ENCODE measurements at places on chromosomes 2 and 18. TPM values are rescaled to one million over a fixed set of nuclear protein-coding genes. Genes with fewer than 3 reads are reported as not detected.

GRCh38 chr2:201806442-201807170, at the start of gene CDK15:
Gene CDK15 (plus strand): TSS chr2:201806537. CDS start chr2:201806665, 128 bp downstream.
- no peaks in the 10 kb centered on the region for H3K36me3 ChIP-seq
- DNase-seq = no peak
- no peaks in the 10 kb centered on the region for H3K27me3 ChIP-seq
- H3K4me3 ChIP-seq = no peak within 1 kb of the TSS
- H3K27ac ChIP-seq = no peak within 1 kb of the TSS

GRCh38 chr18:51999351-51999750, 340.6 kb upstream of the DCC start:
- no peak overlapping the region for H3K4me3 ChIP-seq
- no peaks in the 10 kb centered on the region for H3K36me3 ChIP-seq
- DNase-seq = no peak
- H3K27me3 ChIP-seq = no peaks in the 10 kb centered on the region
- no peak overlapping the region for H3K27ac ChIP-seq
- H3K4me1 ChIP-seq = no peaks in the 10 kb centered on the region

DNA sequence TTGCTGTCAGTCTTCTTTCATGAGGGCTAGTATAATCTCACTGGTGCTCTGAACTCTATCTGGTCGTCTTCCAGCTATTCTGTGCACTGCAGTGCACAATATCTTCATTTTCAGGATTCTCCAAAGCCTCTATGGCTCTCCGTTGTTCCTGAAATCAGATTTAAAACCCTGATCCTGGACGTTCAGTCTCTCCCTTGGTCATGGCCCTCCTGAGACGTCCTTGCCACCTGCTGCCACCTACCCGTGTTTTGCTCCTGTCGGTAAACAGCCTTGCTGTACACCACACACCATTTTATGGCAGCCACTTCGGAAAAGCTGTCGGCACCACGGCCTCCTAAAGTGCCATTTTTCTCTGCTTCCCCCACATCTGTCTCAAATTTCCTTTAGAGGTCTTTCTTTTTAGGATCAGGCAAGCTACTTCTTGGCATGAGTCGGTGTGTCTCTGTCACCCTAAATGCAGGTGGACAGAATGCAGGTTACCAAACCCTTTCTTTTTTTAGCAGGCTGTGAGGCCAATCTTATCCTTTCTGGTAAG, 170.0 kb downstream of the HRH4 start:
- H3K27ac ChIP-seq = no peak overlapping the region
- no peaks in the 10 kb centered on the region for H3K27me3 ChIP-seq
- no peaks in the 10 kb centered on the region for H3K4me1 ChIP-seq
- no peak for DNase-seq
- no peaks in the 10 kb centered on the region for H3K36me3 ChIP-seq
- H3K4me3 ChIP-seq = no peak overlapping the region

- H3K4me1 ChIP-seq = no peaks in the 10 kb centered on the region
- H3K36me3 ChIP-seq = no peaks in the 10 kb centered on the region
- H3K27ac ChIP-seq = no peak overlapping the region
- DNase-seq = no peak
- H3K4me3 ChIP-seq = no peak overlapping the region
- no peaks in the 10 kb centered on the region for H3K27me3 ChIP-seq
Measured at GRCh38 chr2:235583144-235583543, 89.3 kb downstream of the AGAP1 start.

DNA sequence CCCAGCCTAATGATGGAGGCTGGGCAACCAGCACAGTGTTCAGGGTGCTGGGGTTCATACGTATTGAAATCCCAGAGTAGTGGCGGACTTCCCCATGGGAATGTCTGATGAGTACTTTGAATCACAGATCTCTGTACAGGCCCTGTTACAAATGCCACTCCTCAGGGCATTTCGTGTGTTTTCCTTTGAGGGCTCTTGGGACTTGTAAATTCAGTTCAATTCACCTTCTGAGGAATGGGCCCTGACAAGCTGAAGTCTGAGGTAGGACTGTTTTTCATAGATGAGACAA, 288 bp upstream of the RDH14 start:
- peaks cover 11% of the 10 kb centered on the region for H3K36me3 ChIP-seq
- DNase-seq = no peak
- H3K27ac ChIP-seq = peak overlapping the region; percentile 98

GRCh38 chr2:10554961-10555809, 107.1 kb upstream of the ODC1 start:
- no peaks in the 10 kb centered on the region for H3K27me3 ChIP-seq
- no peak overlapping the region for H3K27ac ChIP-seq
- DNase-seq = no peak
- no peak overlapping the region for H3K4me3 ChIP-seq
- no peaks in the 10 kb centered on the region for H3K4me1 ChIP-seq

DNA sequence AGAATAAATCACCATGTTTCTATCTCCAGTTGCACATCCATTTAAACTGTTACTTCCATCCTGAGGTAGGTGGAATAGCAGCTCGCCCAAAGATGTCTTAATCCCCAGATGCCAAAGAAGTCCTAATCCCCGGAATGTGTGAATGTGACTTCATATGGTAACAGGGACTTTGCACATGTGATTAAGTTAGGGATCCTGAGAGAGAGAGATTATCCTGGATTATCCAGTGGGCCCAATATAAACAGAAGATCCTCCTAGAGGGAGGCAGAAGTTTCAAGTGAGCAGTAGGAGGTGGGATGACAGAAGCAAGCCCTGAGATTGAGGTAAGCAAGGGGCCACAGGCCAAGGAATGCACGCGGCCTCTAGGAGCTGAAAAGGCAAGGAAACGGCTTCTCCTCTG, 19.8 kb downstream of the CREG2 start:
- DNase-seq = no peak
- no peak overlapping the region for H3K4me3 ChIP-seq
- no peaks in the 10 kb centered on the region for H3K4me1 ChIP-seq
- H3K27me3 ChIP-seq = no peaks in the 10 kb centered on the region

DNA sequence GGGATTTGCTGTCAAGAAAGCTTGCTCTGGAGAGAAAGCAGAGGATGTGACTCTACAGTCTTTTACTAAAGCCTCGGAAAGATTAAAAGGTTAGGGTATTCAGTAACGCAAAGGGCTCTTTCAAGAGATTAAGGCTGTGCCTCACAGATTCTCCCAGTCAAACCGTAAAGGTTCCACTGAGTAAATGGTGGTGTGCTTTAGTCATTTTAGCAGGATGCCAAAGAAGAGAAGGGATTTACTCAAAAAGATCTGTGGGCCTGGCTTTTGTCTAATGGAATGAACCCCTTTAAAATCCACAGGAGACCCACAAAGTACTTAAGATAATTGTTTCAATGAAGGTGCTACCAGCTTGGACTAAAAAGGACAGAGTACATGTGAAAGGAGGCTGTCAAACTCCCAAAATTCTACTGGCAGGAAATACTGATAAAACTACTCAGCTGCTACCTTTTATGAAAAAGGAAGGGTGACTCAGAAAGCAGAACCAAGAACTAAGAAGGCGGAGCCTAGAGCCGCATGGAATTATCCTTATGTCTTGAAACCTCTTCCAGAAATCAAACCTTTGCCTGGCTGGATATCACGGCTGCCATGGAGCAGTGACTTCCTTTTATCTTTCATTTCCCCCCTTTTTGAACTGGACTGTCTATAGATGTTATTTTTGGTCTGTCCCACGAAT, 670.2 kb upstream of the ZEB2 start:
- H3K27ac ChIP-seq = no peak overlapping the region
- no peak for DNase-seq
- no peaks in the 10 kb centered on the region for H3K36me3 ChIP-seq
- no peak overlapping the region for H3K4me3 ChIP-seq
- H3K4me1 ChIP-seq = no peaks in the 10 kb centered on the region

DNA sequence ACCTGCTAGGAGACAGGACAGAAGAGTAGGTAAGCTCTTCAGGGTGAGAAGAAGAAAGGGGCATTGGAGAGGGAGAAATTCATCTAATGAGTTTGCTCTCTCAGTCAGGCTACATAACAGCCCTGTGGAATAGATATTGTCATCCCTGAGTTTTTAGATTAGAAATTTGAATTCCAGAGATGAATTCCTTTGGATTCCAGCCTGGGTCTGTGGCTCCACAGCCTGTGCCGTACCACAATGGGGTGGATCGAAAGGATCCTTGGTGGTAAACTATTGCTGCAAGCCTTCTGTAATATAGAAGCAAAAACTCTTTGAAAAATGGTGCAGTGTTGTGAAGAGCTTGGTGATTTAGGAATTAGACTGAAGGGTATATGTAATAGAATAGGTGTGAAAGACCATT, 21.0 kb downstream of the MYO1B start:
- DNase-seq = no peak
- peak overlapping the region; percentile 91 for H3K4me3 ChIP-seq
- no peaks in the 10 kb centered on the region for H3K27me3 ChIP-seq
- peaks cover 46% of the 10 kb centered on the region for H3K4me1 ChIP-seq

DNA sequence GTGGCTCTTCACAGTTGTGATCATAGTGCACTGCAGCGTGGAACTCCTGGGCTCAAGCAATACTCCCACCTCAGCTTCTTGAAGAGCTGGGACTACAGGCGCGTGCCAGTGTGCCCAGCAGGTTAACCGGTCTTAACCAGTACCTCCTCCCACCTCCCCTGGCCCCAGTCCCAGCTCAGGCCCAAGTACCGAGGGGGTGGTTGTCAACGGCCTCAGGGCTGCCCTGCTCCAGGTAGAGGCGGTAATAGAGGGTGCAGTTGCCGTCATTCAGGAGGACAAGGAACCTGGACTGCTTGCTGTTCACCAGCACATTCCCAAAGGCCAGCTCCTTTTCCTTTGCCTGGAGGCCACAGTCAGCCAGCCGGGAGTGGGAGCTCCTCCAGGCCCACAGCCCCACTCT, 19.7 kb downstream of the CFAP65 start:
- no peaks in the 10 kb centered on the region for H3K4me1 ChIP-seq
- no peaks in the 10 kb centered on the region for H3K27me3 ChIP-seq
- DNase-seq = no peak
- no peak overlapping the region for H3K27ac ChIP-seq

DNA sequence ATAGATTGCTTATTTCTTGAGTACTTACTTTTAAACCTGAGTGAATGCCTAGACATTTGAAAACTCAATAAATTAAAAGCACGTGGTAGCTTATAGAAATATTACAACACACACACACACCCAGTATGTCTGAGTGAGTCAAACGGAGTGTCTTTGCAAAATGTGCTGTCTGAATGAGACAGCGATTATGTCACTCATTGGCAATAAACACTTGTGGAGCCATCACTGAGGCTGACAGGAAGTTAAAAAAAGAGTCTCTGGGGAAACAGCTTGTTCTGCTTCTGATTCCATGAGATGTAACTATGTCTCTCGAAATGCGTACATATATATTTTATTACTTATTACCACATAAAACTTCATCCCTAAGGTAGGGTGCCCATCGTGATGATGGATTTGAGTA, 22.3 kb upstream of the VPS4B start:
- H3K27me3 ChIP-seq = no peaks in the 10 kb centered on the region
- no peak overlapping the region for H3K27ac ChIP-seq
- peaks cover 1% of the 10 kb centered on the region for H3K4me1 ChIP-seq
- no peak for DNase-seq
- no peaks in the 10 kb centered on the region for H3K36me3 ChIP-seq

DNA sequence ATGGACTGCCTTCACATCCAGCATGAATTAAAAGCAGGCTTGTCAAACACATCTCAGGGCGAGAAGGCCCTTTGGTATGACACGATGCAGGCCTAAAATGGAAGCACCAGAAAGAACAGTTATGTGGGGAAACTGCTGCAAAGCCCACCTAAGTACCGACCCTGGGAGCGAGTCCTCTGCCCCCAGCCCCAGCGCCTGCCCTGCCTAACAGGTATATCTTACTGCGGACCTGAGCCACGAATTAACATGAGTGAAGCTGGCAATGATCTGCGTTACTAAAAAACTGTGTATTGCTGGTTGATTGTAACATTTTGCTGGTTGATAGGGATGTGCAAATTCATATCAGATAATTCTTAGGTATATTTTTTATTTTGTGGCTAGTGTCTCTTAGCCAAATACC, 441.5 kb downstream of the ZNF516 start:
- no peaks in the 10 kb centered on the region for H3K4me1 ChIP-seq
- H3K36me3 ChIP-seq = no peaks in the 10 kb centered on the region

DNA sequence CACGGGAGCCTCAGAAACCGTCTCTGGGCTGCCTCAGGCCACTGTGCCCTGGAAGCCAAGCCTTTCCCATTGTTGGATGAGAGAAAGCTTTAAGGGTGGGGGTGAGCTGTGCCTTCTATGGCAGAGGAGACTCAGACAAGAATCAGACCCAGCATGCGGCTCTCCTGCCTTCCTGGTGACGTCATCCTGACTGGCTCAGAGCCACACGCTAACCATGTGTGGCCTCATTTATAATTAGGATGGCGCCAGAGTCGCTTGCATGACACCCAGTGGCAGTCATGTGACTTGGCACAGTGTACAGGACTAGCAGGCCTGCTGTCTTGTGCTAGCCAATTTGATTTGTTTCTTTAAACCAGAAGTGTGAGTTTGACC, 99.1 kb downstream of the SH3BP4 start:
- peaks cover 19% of the 10 kb centered on the region for H3K4me1 ChIP-seq
- H3K27ac ChIP-seq = peak overlapping the region; percentile 74
- no peaks in the 10 kb centered on the region for H3K27me3 ChIP-seq
- H3K4me3 ChIP-seq = no peak overlapping the region
- H3K36me3 ChIP-seq = peaks cover 12% of the 10 kb centered on the region
- DNase-seq = no peak

- no peak overlapping the region for H3K4me3 ChIP-seq
- H3K27ac ChIP-seq = no peak overlapping the region
- H3K4me1 ChIP-seq = no peaks in the 10 kb centered on the region
- H3K36me3 ChIP-seq = no peaks in the 10 kb centered on the region
- no peaks in the 10 kb centered on the region for H3K27me3 ChIP-seq
Measured at GRCh38 chr2:196337208-196337953, 166.0 kb upstream of the STK17B start.

GRCh38 chr2:220510668-220511067, 883.2 kb downstream of the SLC4A3 start:
- no peak overlapping the region for H3K4me3 ChIP-seq
- H3K4me1 ChIP-seq = no peaks in the 10 kb centered on the region
- DNase-seq = no peak
- H3K27me3 ChIP-seq = no peaks in the 10 kb centered on the region

Gene SLC5A7
- total RNA-seq = not detected

Gene CD8B
- total RNA-seq = 0.17 TPM

Gene MATN3
- 0.05 TPM for total RNA-seq

Gene RBBP8
- total RNA-seq = 9.8 TPM

Gene GALNT14
- 2.0 TPM for total RNA-seq

Gene GALNT1
- total RNA-seq = 42.2 TPM
